Activated CD4-positive, alpha-beta T cell treated with anti-CD3 and anti-CD28 coated beads for 1 hour (primary cell): ENCODE measurements at places on chromosomes 4 and X.

- no peak for DNase-seq
Measured at GRCh38 chr4:125765941-125766340, 451.2 kb downstream of the FAT4 start.

GRCh38 chr4:35102066-35102465 is 1142.2 kb downstream of the ARAP2 start:
- DNase-seq = no peak

GRCh38 chr4:110533940-110534339 is 58.0 kb downstream of the ENPEP start:
- DNase-seq = no peak

DNA sequence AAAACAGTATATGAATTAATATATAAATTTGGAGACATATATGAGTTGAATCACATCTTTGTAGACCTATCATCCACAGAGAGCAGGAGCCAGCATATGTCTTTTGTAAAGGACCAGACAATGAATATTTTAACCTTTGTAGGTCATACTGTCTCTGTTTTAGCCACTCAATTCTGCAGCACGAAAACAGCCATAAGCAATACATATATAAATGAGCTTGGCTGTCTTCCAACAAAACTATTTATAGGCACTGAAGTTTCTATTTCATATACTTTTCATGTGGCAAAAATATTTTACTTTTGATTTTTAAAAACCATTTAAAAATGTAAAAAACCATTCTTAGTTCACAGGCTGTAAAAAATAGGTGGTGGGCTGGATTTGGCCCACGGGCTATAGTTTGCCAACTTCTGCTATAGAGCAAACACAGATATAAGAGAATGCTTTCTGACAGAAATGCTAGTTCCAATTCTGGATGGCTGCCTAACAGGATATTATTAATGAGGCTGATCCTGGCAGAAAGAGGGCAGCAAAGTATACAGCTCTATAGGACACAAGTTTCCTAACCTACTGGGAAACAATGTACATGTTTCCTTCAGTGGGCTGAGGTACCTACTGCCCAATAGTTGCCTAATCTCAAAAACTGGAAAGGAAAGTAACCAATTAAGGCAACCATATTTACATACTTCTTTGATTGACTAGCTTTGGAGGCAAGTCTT is 58.1 kb upstream of the UCP1 start:
- no peak for DNase-seq

DNA sequence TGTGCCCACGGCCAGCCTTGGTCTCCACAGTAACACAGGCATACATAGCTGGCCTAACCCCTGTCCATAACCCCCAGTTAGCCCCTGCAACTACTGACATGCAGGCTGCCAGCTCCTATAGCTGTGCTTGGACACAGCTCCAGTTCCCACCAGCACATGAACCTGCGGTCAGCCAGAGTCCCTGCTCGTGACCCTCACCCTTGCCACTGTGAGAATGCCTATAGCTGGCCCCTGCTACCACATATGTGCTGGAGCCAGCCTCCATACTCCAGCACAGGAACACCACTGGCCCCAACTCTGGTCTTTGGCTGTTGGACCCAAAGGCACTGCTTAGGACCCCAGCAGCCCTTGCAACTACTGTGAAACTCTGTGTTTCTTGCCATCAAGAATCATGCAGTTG is 930.9 kb downstream of the ADGRL3 start:
- no peak for DNase-seq
